ENCODE measurements at places on chromosomes 3 and 15.

DNA sequence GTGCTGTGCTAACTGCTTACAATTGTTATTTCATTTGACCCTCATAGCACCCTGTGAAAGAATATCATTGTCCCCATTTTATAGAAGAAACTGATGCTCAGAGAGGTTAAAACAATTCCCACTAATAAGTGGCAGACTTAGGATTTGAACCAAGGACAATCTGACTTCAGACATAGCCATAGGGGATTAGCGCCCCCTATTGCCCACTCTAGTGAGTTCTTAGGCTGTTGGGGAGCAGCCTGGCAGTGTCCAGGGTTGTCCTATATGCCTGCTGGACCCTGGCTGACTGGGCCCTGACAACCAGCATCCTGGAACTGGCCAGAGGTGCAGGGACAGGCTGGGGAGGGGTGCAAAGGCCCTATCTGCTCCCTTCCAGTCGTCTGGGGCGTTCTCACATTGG, 15.4 kb downstream of the DPH3 start:
- DNase-seq = no peak

DNA sequence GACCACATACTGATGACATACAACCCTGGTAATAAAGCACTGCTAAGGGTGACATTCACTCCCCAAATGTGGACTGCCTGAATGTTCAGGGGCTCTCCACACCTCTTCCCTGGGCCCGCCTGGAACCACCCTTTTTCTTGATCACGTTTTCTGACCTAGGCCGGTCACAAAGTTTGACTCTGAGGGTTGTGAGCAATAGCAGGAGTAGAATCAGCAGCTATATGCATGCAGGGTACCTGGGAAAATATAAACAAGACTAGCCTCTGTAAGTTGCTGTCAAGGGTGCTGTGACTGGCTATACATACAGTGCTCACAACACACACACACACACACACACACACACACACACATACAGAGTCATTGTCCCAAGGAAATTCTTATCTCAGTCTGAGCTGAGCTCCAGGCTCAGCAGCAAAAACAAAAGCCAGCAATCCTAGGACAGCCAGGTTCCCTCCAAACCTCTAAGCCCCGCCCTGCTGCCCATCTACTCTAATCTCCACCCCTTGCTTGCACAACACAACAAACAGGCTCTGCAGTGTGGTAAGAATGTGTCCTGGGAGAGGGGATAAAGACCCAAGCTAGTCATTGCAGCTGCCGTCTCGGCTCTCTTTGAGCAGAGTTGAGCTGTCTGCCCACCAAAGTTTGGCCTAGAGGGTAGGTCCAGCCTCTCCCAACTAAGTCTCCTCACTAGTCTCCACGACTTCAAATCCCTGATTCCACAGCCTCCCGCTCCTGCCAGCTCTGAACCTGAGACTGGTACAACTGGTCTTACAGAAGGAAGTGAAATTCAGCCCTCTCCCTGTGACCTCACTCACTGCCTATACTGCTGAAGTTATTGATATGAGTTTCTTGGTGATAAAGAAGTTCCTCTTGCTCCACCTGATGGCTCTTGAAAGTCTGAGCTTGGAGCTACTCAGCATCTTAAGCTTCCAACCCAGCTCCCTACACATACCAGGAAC, 2.2 kb downstream of the BMF start:
- peak; percentile 83 for DNase-seq

- DNase-seq = no peak
Observed at GRCh38 chr3:116140100-116140689, 305.1 kb downstream of the LSAMP start.

DNA sequence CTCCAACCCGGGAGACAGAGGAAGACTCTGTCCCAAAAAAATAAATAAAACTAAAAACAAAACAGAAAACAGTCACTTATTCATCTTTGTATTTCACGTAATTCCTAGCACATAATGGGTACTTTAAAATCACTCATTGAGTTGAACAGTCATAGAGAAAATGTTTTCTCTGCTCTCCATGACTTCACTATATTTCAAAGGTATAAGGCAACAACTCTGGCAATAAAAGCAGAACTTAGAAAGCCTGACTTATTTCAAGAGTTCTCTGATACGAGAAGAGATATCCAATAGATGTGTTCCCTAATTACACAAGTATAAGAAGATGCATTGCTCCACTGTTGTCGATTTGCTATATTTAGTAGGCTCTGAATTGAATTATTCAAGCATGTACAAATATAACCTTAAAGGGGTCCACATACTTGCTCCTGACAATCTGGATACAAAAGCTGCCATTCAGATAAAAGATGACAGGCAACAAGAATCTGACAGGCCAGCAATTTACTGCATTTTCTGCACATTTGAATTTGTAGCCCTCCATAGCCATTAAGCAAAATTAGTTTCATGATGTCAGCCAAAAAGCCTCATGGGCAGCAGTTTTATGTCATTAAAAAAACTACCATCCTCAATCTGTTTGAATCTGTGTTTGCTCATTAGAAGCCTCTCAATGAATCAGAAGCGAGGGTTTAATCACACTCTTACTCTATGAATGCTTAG, 47.9 kb downstream of the PEAK1 start:
- DNase-seq = peak; percentile 4

DNA sequence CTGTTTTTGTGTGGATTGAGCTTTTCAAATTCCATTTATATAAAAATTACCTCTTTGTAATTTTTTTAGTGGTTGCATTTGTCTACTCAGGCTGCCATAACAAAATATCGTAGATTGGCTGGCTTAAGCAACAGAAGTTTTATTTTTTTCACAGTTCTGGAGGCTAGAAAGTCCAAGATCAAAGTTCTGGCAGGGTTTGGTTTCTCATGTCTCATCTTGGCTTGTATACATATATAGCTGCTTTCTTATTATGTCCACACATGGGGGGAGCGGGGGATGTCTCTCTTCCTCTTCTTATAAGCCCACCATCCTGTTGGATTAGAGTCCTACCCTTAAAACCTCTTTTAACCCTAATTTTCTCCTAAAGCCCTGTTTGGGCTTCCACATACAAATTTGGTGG, 28.5 kb downstream of the MGA start:
- DNase-seq = no peak

- no peak for DNase-seq
Observed at GRCh38 chr15:32873284-32874114, 155.7 kb downstream of the GREM1 start.

DNA sequence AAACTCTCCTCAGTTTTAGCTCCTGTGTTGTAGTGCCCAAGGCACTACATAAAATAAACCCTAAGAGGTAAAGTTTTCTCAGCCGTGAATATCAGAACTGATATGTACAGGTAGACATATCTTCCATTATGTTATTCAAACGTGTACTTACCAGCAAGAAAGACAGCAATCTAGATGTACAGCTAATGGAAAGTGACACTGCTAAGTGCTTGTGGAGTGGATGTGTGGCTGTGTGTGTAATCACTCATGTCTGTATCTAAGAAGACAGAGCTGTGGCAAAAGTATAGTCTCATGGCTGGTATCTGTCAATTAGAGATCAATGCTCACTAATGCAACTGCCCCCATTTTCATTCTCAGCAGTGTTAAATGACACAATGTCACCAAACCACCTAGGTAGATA, 101.3 kb downstream of the FMN1 start:
- no peak for DNase-seq

DNA sequence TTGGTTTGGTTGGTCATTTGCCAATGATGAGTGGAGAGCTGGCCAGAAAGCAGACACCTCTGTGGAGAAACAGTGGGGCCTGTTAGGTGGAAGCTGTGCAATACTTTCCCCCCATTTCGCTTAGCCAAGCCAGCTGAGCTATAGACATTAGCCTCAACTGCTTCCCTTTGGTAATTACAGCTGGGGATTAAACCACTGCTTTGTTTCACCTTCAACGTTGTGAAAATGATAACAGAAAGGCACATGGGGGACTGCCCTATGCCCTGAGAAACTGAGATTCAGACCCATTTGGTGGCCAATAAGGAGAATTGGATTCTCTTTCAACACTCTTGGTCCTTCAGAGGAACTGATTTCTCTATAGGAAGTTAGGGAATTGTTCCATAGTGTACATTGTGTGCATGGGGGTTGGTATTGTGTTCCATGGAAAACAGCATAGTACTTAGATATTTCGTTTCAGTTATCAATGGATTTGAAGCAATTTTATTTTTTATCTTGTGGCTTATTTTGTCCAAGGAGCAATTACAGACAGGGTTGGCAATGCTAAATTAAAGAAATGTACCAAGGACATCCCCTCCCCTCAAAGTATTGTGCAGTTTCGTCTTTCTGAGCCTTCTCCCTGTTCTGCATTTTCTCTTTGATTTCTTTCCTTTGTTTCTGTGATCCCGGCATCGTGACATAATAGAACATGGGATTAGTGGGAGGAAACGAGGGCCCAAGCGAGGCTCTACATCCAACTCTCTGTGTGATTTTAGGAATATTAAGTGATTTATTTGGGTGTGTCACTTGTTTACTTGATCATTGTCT, 194.3 kb downstream of the FNDC3B start:
- DNase-seq = no peak

DNA sequence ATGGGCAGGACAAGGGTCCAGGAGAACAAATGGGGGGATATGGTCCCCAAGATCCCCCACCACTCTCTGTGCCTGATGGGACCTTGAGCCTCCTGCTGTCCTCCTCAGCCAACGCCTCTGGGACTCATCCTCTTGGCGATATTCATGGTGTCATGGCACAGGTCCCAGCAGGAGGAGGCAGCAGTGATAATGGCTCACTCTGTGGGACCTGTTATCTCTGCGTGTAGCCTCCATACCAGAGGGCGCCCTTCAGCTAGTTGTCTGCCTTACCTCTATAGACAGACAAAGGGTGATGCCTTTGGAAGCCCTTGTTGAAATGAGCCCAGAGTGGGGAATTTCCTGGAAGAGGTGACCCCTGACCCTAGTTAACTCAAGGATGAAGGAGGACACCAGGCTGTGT, 7.4 kb downstream of the ZBTB47 start:
- DNase-seq = no peak

- DNase-seq = no peak
Observed at GRCh38 chr15:31219221-31219620, 107.4 kb upstream of the KLF13 start.

GRCh38 chr3:65265942-65266590, 578.3 kb upstream of the ADAMTS9 start:
- DNase-seq = no peak

- DNase-seq = peak; percentile 77
Observed at GRCh38 chr3:100047455-100048141, 66.7 kb downstream of the FILIP1L start.

DNA sequence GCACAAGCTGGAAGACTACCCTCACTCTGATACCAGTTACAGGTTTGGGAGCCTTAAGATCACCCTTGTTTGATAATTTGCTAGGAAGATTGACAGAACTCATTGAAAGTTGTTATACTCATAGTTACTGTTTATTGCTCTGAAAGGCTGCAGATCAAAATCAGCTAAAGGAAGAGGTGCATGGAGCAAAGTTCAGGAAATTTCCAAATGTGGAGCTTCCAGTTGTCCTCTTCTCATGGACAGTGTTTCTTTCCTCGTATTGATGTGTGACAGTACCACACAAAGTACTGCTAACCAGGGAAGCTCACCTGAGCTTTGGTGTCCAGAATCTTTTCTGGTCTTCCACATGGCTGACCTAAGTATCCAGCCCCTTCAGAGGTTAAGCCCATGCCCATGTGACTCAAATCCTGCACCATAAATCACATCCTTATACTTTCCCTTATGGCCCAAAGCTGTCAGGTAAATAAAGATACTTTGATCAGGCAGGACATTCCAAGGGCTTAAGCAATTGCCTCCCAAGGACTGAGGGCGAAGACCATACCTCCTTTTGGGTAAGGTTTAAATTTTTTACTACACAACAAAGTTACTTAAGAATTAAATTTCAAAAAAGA, 93.1 kb upstream of the ZBED2 start:
- DNase-seq = no peak

GRCh38 chr3:127658234-127658633, 14.5 kb upstream of the ABTB1 start:
- DNase-seq = no peak

DNA sequence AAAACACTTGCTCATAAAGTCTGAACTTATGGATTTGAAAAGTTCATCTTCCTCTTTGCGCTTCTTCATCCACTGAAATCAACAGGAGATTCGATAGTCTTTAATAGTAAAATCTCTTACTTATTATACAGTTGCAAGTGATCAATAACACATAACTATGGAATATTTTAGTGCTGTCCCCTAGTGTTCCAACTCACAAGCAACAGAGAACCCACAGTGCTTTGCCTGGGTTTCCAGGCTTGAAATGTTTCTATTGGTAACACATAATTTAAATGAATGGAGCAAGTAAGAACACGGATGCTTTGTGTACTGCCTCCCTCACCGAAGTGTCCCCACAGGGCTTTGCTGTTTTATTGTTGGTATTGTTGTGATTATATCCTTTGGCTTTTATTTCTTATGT, 93.5 kb downstream of the WDR72 start:
- no peak for DNase-seq

DNA sequence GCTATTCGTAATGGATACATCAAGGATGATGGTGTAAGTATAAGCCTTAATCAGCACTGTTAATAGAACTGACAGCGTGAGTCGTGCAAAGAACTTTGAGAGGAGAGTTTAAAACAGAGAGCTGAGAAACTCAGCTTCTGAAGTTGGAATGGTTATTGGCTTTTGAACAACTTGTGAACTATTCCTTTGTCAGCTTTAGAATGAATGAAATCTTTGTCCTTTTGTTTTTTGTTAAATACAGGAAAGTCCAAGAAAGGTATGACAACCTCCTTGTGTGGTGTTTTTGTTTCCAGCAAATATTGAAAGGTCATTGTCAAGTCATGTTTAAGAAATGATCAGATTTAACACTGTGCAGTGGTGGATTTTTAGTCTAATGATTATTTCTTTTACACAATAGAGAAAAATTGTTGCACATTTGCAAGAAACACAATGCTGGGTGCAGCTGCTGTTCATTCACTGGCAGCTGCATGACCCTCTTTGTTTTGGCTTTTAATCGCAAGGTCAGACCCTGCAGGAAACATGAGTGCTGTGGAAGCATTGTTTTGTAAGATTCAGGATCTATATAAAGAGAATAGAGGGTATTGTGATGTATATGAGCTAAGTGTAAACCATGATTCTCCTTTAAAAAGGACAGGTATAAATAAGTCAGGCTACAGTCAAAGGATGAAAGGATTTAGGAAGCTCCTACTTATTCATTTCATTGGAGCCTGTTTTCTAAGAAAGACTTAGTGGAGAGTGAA, 21.7 kb upstream of the ABHD10 start:
- DNase-seq = no peak

DNA sequence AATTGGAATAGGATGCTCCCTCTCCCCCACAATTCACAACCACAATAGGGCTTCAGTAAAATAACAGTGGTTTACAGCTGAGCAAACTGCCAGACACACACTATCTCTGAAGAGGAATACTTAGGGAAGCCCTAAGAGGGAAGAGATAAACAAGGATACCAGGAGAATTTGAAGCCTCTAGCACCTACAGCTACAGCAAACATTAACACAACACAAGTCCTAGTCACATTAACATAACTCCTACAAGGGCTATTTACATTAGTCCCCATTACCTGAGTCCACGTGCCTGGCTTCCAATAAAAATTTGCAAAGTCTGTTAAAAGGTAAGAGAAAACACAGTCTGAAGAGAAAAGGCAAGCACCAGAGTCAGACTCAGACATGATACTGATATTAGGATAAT, 346.9 kb upstream of the CDIN1 start:
- no peak for DNase-seq

- no peak for DNase-seq
Observed at GRCh38 chr3:54877730-54878129, 50.1 kb downstream of the LRTM1 start.

Data from GM12878 (cell line).